ENCODE measurements at places on chromosomes 6 and 20.

- no peak for DNase-seq
Observed at GRCh38 chr6:120587381-120587780, 746.9 kb downstream of the TBC1D32 start.

DNA sequence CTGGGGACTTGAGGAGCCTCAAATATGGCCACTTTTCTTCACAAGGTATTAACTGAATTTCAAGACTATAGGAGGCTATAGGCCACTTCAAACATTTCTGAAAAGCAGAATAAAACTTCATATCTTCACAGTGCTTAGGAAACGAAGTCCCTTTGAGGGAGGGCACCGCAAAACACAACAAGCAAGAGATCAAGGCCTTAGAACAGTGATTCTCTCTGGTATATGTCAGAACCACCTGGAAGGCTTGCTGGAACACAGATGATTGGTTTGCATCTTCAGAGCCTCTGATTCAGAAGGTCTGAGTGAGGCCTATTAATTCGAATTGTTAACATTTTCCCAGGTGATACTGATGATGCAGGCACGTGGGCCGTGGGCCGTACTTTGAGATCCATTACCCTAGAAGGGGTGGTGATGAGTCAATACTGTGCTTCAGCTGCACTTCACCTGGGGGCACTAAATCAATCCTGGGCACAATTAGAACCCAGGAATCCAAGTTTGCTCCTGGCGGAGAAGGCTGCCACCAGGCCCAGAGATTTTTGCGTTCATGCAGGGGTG lies 10.7 kb downstream of the SUN5 start:
- DNase-seq, result no peak

DNA sequence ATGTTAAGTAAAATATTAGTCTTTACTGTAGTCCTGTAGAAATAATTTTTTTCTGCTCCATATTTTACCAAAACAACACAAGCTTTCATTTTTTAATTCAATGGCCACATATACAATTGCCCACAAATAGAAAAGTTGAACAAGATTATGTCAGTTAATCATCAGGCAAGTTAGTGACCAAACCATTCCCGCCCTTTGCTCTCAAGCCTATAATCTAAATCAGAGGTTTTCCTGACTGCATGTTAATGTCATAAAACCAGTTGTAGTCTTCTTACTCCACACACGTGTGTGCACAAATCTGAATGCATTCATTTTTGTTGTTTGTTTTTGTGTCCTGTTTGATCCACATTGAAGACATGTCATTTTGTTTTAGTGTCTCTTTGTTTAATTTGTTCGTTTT lies 1357.7 kb upstream of the GJE1 start:
- no peak for DNase-seq

DNA sequence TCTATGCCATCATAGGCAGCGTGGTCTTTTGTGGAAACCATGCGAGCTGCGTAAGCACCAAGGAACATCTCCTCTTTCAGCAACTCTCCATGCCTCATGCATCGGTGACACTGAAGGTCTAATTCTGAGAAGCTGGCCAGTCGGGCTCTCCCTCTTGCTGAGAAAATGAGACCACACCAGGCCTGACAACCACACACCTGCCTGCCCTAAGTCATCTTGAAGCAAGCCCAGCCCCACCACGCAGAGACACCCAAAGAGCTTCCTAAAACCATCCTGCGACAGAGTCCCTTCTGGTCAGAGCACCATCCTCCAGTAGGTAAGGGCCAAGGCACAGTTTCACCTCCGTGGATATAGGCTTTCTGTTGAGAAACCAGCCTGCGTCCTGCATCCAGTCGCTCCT lies 26.6 kb downstream of the PREX1 start:
- no peak for DNase-seq

DNA sequence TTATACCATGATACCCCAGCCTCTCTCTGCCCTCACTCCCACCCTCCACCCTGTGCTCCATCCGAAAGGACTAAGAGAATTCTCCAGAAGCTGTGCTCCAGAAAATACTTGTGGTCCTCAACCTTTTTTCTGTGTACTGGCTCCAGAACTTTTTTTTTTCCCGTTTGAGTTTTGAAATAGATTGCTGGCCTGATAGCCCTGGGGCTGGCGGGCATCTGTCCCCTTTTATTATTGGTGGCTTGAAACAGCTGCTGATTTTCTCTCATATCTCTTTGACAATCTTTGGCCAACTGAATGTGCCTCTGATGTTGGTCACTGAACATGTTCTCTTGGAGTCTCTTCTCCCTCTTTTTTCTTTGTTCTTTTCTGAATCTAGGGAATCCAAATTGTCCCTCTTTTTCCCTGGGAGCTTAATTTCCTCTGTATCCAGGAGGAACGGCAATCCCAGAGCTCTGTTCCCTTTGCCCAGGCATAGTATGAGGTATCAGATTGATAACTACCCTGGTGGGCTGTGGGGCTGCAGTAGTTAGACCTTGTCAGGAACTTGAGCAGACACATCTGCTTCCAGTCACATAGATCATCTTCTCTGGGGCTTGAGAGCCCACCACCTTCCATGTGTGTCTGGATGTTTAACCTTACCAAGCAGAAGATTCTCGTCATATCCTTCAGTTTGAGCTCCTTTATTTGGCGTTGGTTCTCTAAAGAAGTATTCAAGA lies 1.6 kb downstream of the PPARD start:
- no peak for DNase-seq

GRCh38 chr6:110250838-110251237 lies 70.6 kb downstream of the CDC40 start:
- DNase-seq, result no peak

GRCh38 chr20:57262301-57262700 lies 4.1 kb downstream of the BMP7 start:
- no peak for DNase-seq

DNA sequence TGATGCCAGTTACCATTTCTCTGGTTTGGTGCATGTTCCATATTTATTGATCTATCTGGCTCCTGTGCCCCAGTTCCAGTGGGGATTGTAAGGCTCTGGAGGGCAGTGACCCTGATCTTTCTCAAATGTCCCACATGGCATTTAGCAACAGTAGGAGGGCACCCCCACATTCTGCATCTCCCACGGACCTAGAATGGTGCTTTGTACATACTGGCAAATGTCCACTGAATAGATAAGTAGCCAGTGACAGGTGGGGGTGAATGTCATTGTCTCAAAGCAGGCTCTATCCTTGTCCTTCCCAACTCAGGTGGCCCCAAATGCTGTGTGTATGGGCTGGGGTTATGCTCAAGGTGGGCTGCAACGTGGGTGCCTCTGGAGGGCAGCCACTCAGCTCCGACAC lies 84.2 kb downstream of the TMEM242 start:
- DNase-seq, result no peak

DNA sequence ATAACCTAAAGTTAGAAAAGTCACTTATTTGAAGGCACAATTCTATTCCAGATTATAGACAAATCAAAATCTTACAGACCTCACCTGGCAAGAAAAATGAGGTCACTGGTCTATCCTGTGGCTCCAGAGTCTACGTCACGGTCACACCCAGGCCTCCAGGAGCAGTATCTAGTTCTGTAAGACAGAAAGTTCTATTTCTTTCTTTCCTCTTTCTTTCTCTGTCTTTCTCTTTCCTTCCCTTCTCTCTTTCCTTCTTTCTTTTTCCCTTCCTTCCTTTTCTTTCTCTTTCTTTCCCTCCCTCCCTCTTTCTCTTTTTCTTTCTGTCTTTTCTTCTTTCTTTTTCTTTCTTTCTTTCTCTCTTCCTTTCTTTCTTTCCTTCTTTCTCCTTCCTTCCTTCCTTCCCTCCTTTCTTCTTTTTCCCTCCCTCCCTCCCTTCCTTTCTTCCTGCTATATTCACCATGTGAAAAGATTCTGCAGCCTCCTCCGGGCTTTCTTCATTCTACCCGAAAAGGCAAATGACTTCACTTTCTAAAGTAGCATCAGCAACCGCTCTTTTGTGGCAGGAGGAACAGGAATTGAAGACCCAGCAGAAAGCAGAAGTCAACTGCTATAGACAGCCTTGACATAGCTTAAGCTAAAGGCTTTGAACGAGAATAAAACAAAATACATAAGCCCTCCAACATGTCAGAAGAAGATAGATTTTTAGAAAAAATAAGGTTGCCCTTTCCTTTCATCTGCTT lies 83.9 kb upstream of the SIRPG start:
- no peak for DNase-seq

GRCh38 chr6:115882771-115883170 lies 177.9 kb downstream of the FRK start:
- no peak for DNase-seq

GRCh38 chr6:157236040-157236725 lies 87.1 kb downstream of the TMEM242 start:
- no peak for DNase-seq

DNA sequence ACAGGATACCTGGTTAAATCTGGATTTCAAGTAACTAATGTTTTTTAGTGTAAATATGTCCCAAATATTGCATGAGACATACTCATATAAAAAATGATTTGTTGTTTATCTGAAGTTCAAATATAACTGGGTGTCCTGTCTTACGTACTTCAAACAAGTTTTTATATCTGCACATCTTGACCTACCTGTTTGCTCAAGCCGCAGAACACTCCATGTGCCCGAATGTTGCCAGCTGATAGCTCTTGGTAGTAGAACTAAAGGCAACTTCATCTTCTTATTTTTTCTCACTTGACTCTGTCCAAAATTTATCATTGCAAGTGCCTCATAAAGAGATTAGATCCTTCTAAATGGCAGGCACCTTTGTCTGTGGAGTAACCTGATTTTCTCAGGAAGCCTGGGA lies 39.1 kb upstream of the KLHL31 start:
- DNase-seq, result no peak

DNA sequence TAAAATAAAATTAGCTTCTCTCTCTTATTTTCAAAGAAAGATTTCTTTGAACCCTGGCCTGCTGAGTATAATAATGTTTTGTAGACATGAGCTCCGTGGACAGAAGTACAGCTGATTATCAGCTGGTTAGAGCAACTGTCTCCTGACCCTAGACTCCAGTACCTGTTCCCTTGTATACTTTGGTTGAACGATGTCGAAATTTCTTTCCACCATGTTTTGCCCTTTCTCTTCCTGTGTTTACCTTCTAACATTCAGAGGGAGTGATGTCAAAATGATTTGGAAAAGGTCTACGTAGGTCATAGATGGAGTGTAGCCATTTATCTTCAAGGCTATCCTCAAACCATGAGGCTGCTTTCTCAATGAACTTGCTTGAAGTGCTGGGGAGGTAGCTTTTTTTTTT lies 16.8 kb upstream of the ADTRP start:
- no peak for DNase-seq

Data from stimulated activated CD4-positive, alpha-beta T cell treated with anti-CD3 and anti-CD28 coated beads, Interleukin-4, amount 100 ng/mL, for 4 hours (primary cell).